ENCODE measurements at places on chromosomes 16 and 17.

- ATAC-seq: no peak
Observed at GRCh38 chr17:41762391-41762790, 24.1 kb downstream of the JUP start.

DNA sequence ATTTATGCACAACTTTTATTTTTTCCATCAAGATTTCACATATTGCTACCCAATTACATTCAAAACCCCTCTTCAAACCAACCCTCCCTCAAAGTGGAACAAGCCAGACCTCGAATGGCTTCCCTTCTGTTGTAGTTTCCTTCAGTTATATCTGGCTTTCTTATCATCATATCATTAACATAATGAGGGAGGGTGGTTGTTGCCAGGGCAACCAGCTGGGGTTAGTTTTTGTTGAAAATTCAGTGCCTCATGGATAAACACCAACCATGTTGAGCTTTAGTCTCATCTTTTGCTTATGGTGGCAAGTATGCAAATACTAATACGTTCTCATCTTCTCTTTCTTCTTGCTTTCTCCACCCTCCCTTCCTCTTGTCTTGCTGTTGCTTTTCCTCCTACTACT is 359.7 kb downstream of the CDH11 start:
- ATAC-seq: peak; percentile 33

DNA sequence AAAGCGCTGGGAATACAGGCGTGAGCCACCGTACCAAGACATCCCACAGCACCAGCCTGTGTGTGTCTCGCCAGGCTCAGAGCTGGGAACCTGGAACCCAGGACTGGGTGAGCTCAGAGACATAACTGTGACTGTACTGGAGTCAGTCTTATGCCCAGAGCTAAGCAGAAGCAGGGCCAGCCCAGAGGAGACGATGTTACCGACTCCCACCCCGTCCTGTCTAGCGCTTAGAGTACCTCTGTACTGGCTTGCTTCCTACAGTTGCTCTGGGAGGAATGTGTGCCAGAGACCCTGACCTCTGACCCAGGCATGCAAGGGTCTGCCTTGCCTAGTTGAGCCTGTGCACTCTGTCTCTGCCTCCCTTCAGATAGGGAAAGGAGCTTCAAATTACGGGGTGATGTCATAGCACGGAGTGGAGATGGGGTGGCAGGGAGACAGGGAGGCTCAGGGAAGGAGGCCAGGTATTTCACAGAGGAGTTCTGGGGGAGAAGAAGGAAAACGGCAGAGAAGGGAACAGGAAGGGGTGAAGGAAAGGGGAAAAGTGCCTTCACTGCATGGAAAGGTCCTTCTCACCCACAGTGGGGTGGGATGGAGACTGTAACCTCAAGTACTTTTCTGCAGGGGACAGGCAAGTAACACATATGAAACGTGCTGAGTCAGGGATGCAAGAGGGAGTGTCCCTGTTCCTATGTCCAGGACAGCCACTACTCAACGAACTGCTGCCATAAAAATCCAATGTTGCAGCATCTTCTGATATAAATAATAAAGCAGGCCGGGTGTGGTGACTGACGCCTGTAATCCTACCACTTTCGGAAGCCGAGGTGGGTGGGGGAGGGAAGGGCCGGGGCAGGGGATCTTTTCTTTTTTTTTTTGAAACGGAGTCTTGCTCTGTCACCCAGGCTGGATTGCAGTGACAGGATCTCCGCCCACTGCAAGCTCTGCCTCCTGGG is 5.8 kb upstream of the ARMC5 start:
- peak; percentile 4 for ATAC-seq

- ATAC-seq: no peak
Observed at GRCh38 chr17:76852843-76853242, 15.4 kb upstream of the MGAT5B start.

DNA sequence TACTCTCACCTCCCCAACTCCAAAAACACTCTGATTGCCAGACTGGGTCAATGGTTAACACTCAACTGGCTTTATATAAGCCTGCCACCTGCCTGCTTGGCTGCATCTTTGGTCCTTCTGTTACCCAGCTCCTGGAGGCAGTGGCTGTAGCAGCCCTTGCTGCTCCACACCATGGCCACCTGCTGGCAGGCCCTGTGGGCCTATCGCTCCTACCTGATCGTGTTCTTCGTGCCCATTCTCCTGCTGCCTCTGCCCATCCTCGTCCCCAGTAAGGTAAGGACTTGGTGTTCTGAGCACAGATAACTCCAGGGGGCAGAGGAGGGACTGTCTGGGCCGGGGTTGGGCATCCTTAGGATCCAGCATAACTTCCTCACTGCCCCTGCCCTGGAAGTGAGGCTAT is at the start of gene SLC13A2:
Gene SLC13A2, plus strand, starts transcription at position 103 of the 400 bp plus-strand sequence. Its CDS starts 69 bp downstream, at position 172.
- ATAC-seq: no peak

GRCh38 chr17:77675816-77676215 is 282.7 kb upstream of the TNRC6C start:
- ATAC-seq: peak; percentile 27

GRCh38 chr17:50948711-50949110 is 82.6 kb upstream of the TOB1 start:
- ATAC-seq: no peak

DNA sequence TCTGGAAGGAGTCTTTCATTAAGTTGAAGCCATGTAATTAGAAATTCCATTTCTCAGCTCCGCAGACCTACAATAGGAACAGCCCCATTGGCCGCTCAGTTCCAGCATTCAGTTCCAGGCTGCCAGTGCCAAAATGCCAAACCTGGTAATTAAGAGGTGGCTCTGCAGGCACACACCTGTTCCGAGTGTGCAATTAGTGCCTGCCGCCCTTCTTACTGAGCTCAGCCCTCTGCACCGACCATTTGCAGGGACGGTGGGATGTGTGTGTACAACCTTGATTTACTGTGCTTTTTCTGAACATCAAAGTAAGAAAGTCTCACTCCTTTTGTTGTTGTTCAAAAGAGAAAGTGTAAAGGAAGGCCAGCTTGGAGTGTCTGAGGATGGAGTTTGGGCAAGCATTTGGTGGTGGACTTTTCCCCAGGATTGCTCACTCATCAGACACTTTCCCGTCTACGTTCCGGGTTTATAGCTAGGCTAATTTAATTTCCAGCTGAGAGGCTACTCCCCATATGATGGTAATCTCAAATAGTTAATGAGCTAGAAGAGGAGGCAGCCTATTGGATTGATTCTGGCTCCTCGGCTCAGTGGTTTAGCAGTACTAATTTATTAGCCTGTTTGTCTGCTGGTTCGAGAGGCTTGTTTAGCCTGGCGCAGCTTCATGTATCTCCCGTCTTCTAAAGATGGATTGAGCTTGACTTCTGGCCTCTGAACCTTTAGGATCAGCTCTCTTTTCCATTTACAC is 20.0 kb downstream of the HS3ST3B1 start:
- no peak for ATAC-seq

GRCh38 chr16:48617711-48618148 is 7.8 kb upstream of the N4BP1 start:
- peak; percentile 37 for ATAC-seq

DNA sequence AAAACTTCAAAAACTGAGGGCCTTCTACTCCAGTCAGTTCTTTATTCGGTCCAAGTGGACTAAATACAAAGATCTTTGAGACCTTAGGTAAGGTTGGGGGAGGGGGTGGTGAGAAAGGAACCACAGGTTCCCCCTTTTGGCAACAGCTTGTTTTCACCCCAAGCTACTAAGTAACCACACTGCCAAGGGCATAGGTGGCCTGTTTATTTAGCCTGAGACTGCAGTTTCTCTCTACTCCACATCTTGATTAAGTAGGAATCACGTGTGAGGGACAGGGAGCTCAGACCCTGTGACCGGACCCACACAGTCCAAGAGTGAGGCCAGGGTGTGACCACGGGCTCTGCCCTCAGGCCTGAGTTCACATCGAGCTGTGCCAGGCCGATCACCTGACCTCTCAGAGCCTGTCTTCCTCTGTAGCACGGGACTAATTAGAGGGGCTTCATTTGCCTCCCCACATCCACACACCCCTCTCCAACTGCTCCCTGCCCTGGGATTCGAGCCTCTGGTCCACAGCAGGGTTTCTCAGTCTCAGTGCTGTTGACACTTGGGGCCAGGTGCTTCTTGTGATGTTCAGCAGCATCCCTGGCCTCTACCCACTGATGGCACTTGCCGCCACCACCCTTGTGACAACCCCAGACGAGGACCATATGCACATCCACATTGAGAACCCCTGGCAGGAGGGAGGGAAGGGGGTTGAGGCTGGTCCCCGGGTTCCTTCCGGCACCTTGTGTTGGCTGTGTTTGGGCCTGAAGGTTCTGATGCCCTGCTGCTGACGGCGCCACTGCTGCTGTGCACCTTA is 17.8 kb downstream of the ST6GALNAC2 start:
- peak; percentile 59 for ATAC-seq

DNA sequence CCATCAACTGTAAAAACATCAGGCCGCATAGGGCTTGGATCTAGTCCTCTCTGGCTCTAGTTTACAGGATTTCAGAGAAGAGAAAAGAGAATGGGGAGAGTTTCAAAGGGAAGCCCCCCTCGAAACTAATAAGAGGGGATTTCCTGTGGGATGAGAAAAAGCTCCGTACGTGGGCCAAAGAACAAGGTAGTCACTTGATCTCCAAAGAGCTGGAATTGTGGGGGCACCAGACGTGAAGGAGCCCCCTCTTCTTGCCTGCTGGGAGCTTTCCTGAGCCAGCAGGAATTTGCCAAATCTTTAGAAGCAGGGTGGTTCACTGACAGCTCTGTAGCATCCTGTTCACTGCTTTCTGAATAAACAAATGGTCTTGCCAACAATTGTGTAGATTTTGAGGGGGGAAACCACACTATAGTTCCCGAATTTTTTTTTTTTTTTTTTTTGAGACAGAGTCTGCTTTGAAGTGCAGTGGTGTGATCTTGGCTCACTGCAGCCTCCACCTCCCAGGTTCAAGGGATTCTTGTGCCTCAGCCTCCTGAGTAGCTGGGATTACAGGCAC is 7.0 kb upstream of the TMIGD1 start:
- ATAC-seq: no peak

- no peak for ATAC-seq
Observed at GRCh38 chr16:2985462-2985861, 5.2 kb upstream of the PKMYT1 start.

- no peak for ATAC-seq
Observed at GRCh38 chr17:1607971-1608320, 20.7 kb downstream of the SLC43A2 start.

- peak; percentile 42 for ATAC-seq
Observed at GRCh38 chr17:76943781-76944213, 75.6 kb downstream of the MGAT5B start.

DNA sequence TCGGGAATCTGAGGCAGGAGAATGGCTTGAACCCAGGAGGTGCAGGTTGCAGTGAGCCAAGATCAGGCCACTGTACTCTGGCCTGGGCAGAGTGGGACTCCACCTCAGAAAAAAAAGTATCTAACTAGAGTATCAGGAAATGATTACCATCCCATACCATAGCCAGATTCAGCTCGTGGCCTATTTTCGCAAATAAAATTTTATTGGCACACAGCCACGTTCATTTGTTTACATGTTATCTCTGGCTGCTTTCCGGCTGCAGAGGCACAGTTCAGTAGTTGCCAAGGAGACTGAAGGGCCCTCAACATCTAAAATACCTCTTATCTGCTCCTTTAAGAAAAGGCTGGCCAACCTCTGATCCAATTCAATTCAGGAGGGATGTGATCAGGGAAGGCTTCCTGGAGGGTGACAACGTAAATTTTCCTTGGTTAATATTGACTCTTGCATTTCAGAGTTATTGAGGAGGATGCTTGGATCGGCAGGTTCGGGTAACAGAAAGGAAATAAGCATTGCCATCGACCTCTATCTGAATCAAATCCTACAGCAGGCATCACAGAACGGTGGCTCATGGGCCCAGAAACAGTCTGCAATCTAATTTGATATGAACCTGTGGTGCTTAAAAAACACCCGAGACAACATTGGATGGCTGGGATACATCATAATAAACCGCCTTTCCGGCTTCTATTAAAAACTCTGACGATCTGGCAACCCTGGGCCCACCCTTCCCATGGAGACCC is 73.8 kb downstream of the XYLT1 start:
- peak; percentile 37 for ATAC-seq

- ATAC-seq: no peak
Observed at GRCh38 chr17:51374209-51374608, 113.9 kb downstream of the UTP18 start.

- no peak for ATAC-seq
Observed at GRCh38 chr17:49519781-49520180, 24.7 kb downstream of the NGFR start.

GRCh38 chr16:77780378-77780837 is 8.0 kb upstream of the VAT1L start:
- peak; percentile 96 for ATAC-seq

- peak; percentile 53 for ATAC-seq
Observed at GRCh38 chr16:89921702-89922476, 1.3 kb upstream of the TUBB3 start.

- ATAC-seq: no peak
Observed at GRCh38 chr17:34668206-34668605, 88.8 kb downstream of the TMEM132E start.

GRCh38 chr17:75250009-75250471 is 11.4 kb downstream of the GGA3 start:
- peak; percentile 30 for ATAC-seq

DNA sequence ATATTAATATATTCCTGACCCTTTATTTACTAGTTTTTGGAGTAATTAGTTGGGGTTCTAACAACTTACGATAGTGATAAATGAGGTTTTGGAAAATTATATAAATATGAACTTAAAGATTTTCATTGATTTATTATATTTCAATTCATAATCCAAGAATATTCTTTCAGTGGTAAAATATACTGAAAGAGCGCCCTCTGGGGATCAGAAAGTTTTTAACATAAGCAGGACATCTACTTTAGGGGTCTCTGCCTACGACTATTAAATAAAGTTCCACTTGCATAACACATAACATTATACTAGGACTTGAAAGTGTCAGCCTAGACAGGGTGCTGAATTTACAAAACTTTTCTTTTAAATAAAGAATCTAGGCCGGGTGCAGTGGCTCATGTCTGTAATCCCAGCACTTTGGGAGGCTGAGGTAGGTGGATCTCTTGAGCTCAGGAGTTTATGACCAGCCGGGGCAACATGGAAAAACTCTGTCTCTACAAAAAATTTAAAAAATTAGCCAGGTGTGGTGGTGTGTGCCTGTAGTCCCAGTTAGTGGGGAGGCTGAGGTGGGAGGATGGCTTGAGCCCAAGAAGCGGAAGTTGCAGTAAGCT is 15.6 kb downstream of the RFWD3 start:
- no peak for ATAC-seq

- no peak for ATAC-seq
Observed at GRCh38 chr17:63999680-64000531, 1.8 kb downstream of the PRR29 start.

- no peak for ATAC-seq
Observed at GRCh38 chr16:5751216-5751615, 653.6 kb upstream of the EEF2KMT start.
